NCI-H1105 (cell line): ENCODE measurements at places on chromosomes 3 and 15.

DNA sequence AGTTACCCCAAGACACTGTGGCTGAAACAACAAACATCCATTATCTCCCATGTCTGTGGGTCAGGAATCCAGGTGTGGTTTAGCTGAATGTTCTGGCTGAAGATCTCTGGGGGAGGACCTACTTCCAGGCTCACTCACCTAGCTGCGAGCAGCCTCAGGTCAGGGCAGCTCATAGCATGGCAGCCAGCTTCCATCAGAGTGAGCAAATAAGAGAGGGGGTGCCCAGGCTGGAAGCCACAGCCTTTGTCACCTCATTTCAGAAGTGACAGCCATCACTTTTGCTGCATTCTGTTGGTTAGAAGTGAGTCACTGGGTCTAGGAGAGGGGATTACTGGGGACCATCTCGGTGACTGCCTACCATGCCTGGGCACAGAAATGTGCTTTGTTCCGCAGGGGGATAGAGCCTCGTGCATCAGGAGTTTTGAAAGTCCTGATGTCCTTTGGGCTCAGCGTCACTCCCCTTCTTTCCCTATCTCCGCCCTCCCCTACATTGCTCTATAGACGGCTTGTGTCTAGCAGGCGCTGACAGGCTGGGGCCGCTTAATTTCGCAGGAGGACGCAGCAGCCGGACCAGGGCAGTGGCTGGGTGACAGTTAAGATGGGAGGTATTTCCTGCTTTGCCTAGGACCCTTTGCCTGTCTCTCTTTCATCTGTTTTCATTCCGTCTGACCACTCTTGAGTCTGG is 25.4 kb downstream of the TGM4 start:
- no peak for DNase-seq

DNA sequence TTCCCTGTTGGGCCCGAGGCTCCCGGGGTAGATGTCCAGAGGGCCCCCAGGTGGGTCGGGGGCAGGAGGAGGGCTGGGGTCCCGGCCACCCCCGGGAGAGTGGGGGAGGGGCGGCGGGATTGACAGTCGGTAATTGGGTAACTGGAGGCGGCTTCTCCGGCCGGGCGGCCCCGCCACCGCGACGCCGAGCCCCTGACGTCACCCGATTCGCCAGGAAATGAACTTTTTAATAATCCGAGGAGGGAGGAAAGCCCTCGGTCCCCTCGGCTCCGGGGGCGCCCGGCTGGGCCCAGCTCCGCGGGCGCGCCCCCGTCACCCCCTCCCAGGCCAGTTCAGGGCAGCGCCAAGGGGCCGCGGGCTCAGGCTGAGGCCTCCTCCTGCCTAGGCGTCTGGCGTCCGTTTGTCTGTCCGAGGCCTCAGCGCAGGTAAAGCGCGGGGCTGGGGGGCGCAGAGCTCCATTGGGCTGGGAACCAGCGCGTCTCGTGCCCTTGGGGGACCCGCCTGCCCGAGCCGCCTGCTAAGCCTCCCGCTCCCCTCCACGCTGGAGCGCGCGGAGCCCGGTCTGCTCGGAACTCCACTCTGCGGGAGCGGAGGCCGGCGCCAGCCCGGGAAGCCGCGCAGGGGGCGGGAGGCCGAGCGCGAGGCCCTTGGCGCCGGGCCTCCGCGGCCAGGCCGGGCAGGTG is 3.9 kb downstream of the GATA2 start:
- DNase-seq: peak; percentile 80

GRCh38 chr3:14203521-14204079 is 25.0 kb downstream of the LSM3 start:
- DNase-seq: peak; percentile 20

DNA sequence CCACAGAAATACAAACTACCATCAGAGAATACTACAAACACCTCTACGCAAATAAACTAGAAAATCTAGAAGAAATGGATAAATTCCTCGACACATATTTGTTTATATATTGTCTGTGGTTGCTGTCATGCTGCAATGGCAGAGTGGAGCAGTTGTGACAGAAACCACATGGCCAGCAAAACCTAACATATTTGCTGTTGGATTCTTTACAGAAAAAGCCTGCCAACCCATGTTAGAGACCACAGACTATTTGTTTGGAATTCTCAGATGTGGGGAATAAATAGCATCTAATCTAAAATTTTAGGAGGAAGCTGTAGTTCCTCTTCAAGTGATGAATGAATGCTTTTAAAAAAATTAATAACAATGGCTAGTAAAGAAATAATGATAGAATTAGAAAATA is 341.6 kb upstream of the AZI2 start:
- DNase-seq: no peak

DNA sequence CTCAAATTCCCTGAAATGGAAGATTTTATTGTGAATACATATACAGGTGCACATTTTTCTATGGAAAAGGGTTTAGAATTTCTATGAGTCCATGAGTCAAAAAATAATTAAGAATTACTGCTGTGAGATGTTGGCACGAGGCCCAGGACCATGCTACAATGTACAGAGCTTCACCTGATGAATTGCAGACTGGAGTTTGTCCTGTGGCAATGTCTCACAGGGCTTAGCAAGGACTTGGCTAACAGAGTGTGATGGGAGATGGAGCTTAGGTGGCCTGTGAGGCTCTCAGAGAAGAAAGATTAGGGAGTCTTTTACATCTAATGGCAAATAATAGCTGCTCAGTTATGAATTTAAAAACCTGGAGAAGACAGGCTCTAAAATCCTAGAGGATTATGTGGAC is 219.5 kb upstream of the CBLB start:
- no peak for DNase-seq

DNA sequence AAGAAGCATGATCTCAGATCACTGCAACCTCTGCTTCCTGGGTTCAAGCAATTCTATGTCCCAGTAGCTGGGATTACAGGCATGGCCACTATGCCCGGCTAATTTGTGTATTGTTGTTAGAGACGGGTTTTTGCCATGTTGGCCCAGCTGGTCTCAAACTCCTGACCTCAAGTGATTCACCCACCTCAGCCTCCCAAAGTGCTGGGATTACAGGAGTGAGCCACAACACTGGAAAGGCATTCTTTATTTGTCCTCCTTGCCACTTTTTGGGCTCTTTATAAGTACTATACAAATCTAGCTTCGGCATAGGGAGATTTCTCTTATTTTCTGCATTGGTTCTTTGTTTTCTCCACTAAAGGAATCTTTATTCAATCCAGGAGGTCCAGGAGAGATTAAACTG is 18.6 kb downstream of the CMTM8 start:
- no peak for DNase-seq

DNA sequence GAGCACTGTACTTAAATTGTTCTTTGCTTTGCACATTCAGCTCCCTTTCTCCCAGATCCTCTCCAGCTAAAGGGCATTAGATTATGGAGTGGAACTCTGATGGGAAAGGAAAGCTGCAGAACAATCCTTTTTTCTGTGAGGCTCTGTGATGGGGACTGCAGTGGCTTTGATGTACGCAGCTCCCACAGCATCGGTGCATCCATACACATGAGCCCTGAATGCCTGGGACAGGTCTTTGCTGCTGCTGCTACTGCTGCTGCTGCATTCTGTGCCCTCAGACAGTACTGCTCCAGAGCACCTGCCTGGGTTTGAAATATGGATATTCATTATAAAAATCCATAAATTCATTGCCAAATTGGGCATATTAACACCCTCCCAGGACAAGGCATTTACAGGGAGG is 164.4 kb downstream of the WDR76 start:
- no peak for DNase-seq

DNA sequence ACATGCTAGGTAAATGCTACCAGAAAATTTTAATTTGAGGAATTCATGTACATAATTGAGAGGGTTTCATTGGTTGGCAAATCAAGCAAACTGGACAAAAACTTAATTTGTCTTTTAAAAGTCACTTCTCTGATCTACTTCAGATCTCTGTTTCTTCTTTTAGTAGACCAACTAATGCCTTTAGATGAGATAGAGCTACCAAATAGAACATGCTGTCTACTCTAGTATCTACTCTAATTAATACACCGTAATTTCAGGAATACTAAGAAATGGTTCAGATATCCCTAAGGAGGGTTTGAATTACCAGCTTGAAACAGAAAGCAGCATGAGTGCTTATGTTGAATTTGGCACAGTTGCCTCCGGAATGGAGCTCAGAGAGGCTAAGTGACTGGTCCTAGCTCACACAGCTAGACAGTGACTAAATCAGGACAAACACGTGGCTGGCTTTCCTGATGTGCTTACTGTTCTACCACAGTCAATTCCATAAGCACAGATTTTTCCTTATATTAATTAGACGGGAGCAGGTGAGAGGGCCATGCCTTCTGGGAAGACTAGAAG is 225.1 kb downstream of the ITPR1 start:
- DNase-seq: no peak

DNA sequence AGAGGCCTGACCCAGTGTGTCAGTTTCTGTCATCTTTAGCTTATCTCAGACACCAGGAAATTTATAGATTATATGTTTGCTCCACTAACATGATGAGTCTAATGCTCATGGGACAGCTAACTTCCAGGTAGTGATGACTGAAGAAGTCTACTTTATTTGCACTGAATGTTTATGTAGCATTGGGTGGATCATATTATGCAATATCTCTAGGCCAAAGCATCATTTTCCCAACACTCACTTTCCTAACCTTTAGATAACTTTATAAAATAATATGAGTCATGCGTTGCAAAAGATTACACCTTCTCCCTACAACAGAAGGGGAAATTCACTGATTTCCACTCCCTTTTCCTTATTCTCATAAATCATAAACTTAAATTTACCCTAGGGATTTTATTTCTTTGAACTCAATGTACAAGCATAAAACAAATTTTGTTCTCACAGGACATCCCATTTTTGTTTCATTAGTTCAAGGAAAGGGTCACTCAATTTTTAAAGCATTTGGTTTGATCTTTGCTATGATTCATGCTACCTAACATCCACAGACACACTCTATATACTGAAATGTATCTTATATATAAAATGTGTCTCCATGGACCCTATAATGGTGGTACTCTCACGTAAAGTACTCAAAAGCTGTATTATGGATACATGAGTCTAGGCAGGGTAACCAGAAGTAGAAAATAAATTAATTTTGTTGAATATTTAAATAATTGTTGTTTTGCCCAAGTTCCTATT is 225.2 kb downstream of the WDR72 start:
- no peak for DNase-seq

DNA sequence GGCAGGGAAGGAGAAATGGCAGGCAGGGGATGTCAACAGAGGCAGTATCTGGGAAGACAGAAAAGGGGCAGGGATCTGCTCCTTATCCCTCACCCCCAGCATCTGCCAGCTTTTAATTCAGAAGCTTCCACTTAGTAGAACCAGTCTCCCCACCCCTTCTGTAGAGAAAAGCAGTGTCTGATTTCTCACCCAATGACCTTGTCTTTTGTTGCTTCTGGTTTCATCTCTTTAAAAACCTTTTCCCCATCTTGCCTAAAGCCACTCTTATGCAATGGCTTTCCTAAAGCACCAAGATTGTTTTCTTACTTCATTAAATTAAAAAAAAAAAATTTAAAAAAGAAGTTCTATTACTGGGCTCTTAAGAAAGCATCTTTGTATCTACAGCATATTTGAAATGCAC is 27.8 kb downstream of the ARHGEF3 start:
- no peak for DNase-seq

DNA sequence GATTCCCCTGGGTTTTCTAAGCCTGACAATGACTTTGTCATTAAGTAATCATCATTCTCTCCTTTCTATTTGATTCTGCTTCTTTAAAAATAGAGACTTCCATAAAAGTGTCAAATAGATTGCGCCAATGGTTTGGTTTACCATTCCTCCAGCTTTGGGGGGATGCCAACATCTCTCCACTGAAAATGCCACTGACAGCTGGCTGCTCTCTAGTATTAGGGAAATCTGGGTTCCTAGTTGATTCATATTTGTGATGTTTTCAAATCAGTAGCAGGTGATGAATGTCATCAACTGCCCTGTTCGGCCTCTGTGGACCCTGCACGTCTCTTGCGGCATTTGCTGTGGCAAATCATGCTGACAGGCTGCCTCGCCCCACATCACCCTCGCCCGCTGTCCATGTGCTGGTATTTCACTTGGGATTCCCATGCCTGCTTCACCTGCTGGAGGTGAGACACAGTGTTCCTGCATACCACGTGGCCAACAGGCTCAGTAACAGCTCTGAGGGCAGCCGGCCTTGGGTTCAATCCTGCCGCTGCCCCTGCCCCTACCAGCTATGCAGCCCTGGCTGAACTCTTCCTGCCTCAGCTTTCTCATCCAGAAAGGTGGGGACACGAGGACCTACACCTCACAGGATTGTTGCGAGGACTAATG is 28.1 kb downstream of the ZXDC start:
- DNase-seq: no peak

DNA sequence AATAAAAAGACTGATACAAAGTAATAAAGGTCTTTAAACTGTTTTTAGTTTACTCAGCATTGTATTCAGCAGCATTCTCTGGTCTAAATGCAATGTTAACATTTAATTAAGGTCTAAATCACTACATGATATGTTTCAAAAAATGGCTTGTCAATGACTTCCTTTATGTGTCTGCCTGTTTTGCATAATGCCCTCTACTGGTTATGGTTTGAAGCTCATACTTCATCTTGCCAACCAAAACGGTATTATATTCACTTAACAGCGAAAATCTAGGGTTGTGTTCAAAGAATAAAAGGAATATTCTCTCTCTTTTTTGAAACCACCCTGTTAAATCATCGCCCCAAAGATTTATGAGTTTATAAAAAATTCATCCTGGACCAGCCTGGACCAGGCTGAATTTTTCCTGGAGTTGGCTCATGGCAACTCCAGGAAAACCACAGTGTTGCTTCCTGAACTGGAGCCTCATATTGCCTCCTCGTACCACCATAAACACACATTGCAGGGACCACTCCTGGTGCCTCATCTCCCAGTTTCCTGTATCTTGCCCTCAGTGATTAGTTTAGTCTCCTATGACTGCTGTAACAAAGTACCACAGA is 6.7 kb upstream of the NCEH1 start:
- no peak for DNase-seq

DNA sequence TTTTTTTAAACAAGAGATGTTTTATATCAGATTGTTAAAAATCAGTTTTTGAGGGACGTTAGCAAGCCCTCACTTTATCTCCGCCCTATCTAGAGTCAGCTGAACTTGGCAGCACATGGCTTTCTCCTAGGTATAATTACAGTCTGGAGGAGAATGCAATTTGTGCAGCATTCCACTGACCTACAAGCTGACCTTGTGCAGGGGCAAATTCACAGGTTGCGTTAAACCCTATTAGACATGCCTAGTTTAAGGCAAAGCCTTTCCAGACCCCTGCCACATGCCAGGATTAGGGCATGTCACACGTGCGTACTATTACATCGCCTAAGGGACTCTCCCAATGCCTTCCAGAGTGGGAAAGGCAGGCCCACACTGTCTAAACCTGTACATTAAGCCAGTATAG is 224.0 kb downstream of the GREM1 start:
- DNase-seq: no peak

- DNase-seq: peak; percentile 25
These were observed 27.3 kb upstream of the DMXL2 start for GRCh38 chr15:51649659-51650521.

DNA sequence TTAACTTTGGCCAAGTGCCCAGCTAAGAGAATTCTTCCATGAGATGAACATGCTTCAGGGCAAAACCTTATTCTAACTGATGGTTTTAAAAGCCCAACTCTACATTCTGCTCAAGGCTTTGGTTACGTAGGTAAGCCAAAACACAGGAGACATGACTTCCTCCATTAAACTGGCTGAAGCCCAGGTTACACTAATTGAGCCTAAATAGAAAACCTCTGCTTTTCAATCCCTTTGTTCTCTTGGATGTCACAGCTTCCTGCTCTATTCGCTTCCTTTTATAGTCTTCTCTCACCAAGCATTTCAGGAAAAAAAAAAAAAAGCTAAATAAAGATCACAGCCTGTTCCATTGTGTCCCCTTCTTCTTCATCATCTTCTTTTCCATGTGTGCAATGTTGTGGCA is 420.4 kb downstream of the TIGIT start:
- DNase-seq: no peak

- peak; percentile 7 for DNase-seq
These were observed 227.6 kb upstream of the POU1F1 start for GRCh38 chr3:87503900-87504498.
